NCI-H460 (cell line): ENCODE measurements at places on chromosomes 13 and 19. TPM values are rescaled to one million over a fixed set of nuclear protein-coding genes. Genes with fewer than 3 reads are reported as not detected.
A peak's percentile ranks its signal among the peaks of the same experiment; 100 is the strongest.

- DNase-seq: no peak
Observed at GRCh38 chr13:113862931-113863523, 849 bp downstream of the GAS6 start.

DNA sequence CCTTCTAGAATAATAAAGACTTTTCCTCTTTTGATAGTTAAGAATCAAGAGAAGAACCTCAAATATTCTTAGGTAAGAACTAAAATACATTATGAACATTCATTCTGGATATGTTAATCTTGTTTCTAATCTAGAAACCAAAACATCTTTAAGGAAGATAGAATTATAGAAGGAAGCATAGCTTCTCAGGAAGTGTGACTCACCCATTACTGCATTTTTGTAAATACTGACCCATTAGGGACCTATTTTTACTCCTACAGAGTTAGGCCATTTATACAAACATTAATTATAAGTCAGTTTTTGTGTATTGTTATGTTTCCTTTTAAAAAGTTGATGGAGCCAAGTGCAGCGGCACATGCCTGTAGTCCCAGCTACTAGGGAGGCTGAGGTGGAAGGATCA lies 147.1 kb downstream of the NUFIP1 start:
- no peak for DNase-seq

DNA sequence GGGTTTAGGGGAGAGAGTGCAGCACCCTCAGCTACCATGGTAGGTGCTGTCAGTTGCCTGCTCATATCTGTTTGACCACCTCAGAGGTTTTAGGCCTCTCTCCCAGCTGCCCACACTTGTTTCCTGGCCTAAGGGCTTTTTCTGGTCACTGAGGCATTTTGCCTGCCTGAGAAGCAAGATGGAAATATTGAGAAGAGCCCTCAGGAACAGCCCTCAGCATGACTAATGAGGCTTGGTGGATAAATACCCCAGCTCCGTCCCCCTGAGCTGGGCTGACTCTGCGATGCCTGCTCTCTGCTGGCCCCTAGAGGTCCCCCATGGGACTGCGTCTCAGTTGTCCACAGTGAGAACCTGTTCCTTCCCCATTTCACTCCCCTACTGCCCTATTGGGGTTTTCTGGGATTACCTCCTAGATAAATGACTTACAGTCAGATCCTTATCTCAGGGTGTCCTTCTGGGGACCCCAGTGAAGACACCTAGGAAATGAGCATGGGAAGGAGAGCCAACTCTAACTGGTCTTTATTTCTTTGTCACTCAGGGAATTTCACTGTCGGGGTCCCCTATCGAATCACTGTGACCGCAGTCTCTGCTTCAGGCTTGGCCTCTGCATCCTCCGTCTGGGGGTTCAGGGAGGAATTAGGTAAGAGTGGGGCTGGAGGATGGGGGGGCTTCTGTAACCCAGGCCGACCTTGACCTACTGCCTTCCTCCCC lies 13.3 kb downstream of the PALM3 start:
- peak; percentile 17 for DNase-seq

DNA sequence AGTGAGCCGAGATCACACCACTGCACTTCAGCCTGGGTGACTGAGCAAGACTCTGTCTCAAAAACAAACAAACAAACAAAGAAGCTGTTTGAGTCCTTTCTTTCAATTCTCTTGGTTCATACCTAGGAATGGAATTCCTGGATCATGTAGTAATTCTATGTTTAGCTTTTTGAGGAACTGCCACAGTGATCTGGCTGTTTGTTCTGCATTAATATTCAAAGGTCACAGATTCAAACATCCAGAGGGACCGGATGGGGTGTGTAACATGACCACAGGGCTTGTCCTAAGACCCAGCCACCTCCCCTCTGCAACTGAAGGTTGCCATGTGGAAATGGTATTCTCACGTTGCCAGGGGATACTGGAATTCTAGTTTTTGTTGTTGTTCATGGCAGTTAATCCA lies 10.2 kb downstream of the COLGALT1 start:
- peak; percentile 37 for DNase-seq

The FPR3 gene
- total RNA-seq: not detected in 2 replicates

DNA sequence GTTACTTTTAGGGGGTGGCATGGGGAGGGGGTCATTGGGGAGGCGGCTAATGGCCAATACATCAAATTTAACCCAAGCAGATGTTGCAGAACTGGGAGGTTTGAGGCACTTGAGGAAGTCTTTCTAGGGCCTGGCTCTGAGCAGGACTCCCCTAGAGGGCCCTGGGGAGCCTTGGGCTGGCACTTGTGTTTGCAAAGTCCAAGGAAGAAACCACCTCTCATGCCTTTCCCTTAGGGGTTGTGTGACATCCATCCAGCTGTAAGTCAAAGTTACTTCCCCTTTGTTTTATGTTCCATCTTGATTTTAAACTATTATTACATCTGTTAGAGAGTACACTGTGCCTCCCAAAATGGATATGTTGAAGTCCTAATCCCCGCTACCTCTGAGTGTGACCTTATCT lies 159.9 kb downstream of the KATNAL1 start:
- DNase-seq: no peak

The RETN gene
- not detected in 2 replicates for total RNA-seq

The EHD2 gene
- total RNA-seq: 0.87 and 1.0 TPM in 2 replicates

DNA sequence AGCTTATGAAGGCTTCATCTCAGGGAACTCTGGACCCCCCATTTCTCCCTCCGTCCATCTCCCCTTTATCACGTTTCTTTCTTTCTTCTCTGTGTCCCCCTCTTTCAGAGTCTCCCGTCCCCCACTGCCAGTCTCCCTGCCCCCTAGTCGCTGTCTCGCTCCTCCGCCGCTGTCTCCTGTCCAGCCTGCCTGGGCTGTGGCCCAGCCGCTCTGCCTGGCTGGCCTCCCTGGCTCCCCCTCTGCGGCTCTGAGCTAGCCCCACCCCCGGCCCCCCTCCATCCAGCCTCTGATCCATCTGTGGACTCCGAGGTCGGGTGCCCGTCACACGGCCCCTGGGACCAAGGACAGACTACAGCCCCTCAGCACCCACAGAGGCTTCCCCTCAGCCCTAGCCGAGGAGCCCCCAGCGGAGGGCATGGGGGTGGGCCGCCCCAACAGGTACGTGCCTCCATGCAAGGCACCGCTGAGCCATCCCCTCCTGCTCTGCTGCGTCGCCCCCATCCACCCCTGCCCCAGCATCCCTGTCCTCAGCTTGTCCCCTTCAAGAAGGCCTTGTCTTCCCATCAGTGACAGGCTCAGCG lies 1.1 kb upstream of the KCNJ14 start:
- DNase-seq: no peak

GRCh38 chr19:43674183-43674582 lies 4.2 kb upstream of the PLAUR start:
- DNase-seq: no peak

- DNase-seq: no peak
Observed at GRCh38 chr13:26186995-26187394, 35.1 kb downstream of the RNF6 start.

DNA sequence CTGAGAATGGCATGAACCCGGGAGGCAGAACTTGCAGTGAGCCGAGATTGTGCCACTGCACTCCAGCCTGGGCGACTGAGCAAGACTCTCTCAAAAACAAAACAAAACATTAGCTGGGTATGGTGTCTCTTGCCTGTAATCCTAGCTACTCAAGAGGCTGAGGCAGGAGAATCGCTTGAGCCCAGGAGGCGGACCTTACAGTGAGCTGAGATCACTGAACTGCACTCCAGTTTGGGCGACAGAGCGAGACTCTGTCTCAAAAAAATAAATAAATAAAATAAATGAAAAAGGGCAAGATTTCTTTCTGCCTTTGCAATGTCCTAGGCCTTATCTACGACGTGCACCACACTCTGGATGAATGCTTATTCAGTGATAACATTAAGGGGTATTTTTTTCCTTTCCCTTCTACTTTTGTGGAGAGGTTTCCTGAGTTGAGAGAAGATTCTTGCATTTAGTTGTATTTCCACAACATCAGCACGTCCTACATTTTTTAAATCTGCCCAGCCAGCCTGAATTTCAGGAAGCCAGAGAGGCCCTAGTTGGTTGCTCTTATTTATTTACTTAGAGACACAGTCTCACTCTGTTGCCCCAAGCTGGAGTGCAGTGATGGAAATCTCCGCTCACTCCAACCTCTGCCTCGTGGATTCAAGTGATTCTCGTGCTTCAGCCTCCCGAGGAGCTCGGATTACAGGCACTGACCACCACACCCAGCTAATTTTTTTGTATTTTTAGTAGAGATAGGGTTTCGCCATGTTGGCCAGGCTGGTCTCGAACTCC lies 26.1 kb upstream of the OR1M1 start:
- no peak for DNase-seq

DNA sequence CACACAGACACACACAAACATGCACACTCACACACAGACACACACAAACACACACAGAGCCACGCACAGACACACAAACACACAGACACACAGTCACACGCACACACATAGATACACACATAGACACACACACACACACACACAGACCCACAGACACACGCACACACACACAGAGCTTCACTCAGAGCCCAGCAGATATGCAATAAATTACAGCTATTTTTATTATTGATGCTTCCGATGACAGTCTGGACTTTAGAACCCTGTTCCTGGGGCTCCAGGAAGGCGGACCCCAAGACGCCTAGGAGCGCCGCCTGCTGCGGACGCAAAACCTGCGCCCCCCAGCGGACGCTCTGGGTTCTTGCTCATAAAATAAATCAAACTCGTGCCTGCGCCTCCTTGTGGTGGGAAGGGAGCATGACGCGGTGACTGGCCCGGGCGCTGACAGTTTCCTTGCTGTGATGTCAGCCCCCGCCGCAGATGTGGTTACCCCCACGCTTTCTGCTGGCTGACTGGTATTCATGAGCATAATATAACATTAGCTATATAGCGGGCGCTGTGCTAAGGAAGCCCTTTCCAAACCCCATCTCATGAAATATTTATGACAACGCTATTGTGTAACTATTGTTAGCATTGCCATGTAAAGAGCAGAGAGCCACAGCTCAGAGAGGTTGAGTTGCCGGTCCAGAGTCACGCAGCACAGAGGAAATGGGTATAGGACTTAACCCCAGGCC lies 64.4 kb upstream of the TM9SF2 start:
- DNase-seq: peak; percentile 58

DNA sequence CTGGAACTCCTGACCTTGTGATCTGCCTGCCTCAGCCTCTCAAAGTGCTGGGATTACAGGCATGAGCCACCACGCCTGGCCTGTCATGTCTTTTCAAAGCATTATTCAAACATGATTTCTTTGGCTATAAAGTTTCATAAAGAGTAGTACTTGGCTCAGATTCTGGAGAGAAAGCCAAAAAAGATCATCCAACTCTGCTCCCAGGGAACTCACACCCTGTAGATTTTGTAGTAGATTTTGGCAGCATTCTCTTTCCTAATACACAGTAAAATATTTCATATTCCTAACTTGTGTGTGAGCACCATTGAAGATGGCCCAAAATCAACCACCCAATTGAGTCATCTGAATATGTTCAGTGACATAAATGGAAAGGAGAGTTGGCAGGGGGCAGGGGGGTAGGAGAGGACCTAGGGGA lies 48.4 kb downstream of the CAB39L start:
- DNase-seq: no peak

DNA sequence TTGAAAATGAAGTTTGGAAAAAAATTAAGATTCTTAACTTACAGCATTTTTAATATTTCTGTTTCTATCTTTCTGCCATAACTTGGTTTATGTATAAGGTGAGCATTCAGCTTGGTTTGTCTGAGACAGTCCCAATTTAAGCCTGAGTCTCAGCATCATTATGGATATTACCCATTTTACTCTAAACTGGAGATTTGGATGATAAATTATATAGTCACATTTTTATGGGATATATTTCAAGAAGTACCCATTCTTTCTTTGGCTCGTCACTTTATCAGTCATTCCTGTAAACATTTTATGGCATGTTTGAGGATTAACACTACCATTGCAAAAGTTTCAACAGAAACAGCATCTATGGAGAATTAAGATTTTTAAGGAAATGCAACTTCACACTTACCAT lies 1129.0 kb upstream of the PCDH9 start:
- DNase-seq: no peak

- DNase-seq: no peak
Observed at GRCh38 chr19:18772620-18773587, 18.2 kb downstream of the COMP start.

The ZNF846 gene
- 1.7 and 2.6 TPM in 2 replicates for total RNA-seq

- no peak for DNase-seq
Observed at GRCh38 chr13:50153876-50154275, 138.6 kb downstream of the KCNRG start.

DNA sequence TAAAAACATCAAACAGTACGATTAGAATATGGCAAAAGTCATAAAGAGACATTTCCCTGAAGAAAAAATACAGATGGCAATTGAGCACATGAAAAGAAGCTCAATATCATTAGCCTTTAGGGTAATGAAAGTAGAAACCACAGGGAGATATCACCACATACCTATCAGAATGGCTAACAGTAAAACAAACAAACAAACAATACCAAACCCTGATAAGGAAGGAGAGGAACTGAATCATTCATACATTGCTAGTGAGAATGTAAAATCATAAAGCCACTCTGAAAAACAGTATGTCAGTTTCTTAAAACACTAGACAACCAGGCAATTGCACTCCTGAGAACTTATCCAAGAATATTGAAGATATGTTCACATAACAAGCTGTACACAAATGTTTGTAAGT lies 1342.5 kb upstream of the SLC10A2 start:
- no peak for DNase-seq

- DNase-seq: no peak
Observed at GRCh38 chr13:86810361-86810760, 860.8 kb upstream of the SLITRK5 start.

The CYP4F22 gene
- not detected in 2 replicates for total RNA-seq

DNA sequence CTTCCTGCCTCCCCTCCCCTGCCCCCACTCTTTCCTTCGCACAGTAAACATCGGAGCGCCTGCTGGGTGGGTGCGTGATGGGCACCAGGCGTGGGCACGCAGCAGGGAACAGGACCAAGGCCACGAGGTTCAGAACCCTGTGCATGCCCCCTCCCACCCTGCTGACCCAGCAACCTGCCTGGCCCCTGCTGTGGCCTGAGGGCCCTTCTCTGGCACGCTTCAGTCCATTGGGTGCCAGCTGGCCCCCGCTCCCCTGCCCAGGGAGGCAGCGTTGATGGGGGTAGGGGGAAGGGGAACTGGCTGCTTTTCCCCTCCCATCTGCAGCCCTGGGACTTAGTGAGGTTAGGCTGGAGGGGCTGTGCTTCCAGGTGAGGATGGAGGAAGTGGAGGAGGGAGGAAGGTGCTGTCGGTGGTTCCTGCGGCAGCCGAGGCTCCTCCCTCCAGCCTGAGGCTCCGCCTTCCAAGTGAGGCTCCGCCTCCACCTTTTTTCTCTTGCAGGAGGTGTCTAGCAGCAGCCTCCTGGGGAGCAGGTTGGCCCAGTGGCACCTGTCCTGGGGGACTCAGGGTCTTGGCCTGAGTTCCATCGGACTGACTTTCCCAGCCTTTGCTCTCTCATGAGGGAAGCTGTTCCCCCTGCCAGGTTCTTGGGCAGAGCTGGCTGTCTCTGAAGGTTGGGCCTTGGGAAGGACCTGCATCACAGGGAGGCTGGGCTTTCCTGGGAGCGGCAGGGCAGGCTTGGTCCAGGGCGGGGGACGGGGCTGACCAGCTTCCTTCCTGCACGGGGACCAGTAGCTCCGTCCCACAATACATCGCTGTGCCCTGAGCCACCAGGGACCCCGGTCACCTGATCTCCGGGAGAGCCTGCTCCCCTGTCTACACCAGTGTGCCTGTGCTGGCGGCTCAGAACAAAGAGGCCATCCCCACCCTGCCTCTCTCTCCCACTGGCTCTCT lies 7.3 kb downstream of the PIAS4 start:
- DNase-seq: no peak
